GM12878 (cell line): ENCODE measurements at places on chromosomes 3 and 15. TPM values are rescaled to one million over a fixed set of nuclear protein-coding genes. Genes with fewer than 3 reads are reported as not detected.

EFCAB12 gene
- 0.61 and 0.67 TPM in 2 replicates for total RNA-seq

PAQR9 gene
- total RNA-seq, result not detected in 2 replicates

GOLGA8R gene
- 0.13 TPM in 1 of 2 replicates, not detected in the other for total RNA-seq

CRYGS gene
- total RNA-seq, result 1.7 and 2.1 TPM in 2 replicates

DNAH12 gene
- 0.05 and 0.19 TPM in 2 replicates for total RNA-seq

PLA2G4D gene
- total RNA-seq, result not detected in 2 replicates

VPS39 gene
- 46.4 and 50.0 TPM in 2 replicates for total RNA-seq

HRG gene
- total RNA-seq, result 0.13 and 0.21 TPM in 2 replicates

MAGEL2 gene
- not detected in 2 replicates for total RNA-seq

ALDH1A2 gene
- 0.53 and 0.92 TPM in 2 replicates for total RNA-seq

TTLL13 gene
- total RNA-seq, result 0.13 and 0.19 TPM in 2 replicates
